ENCODE measurements at places on chromosomes 2 and 18.

GRCh38 chr2:124209441-124209840 lies 184.4 kb downstream of the CNTNAP5 start:
- no peak for DNase-seq

- DNase-seq = no peak
Observed at GRCh38 chr2:128196471-128196931, 105.5 kb downstream of the UGGT1 start.

DNA sequence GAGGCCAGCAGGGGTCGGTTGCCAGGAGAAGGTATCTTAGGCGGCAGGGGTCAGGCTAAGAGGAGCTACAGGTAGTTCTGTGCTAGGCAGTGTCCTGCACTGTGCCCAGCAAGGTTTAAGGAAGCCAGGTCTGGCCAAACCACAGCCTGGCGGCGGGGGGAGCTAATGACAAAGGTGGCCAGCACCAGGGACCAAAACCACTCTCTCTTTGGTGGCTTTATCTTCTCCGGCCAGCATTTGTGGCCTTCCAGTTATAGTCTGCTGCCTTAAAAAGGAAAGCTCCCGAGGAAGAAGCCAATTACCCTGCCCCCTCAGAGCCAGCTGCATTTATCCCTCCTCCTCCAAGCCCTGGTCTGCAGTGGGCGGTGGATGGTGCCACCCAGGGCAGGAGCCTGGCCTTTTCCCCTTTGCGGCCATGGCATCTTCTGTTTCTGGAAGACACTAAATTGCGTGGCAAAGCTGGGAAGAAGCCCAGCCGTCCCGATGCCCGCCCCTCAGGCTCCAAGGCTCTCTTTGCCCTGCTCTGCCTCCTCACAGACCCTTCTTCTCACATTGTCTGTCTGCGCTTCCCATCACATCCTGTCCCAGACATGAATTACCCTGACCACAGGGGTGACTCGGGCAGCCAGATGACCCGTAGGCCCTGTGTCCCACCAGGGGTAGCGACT lies 94.6 kb downstream of the EN1 start:
- no peak for DNase-seq

DNA sequence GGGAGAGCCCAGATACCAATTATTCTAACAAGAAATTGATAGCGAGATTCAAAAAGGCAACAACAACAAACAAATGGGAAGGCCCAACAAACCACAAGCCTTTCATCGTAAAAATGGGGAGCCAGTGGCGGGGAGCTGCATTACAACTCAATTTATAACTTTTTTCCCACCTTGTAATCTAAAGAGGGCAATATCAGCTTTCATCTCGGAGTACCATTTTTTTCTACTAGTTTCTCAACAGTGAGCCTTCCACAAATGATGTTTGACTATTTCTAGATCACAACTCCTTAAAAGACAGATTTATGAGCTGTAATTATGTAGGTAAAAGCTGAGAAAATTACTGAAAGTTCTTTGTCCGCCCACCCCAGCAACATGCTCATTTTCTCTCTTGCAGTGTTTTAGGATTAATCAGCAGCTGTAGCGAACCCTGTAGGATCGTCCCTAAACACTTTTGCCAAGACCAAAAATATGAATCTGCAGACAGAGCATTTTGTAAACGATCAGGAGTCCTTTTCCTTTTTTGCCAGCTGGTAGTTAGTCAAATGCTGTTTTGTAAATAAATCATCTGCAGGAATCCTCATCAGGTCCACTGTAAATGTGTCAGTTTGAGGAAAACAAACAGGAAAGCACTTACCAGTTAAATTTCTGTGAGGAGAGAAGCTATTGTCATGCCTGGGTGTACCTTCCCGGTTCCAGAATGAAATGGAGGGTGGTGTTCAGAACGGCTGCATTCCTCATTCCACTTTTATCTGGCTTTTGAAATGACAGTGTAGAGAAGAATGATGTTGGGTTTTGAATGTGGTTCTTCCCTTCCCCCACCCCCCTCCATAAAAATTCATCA lies 53.2 kb downstream of the EEF1B2 start:
- DNase-seq = no peak

- DNase-seq = no peak
Observed at GRCh38 chr2:191738667-191739066, 60.7 kb downstream of the NABP1 start.

DNA sequence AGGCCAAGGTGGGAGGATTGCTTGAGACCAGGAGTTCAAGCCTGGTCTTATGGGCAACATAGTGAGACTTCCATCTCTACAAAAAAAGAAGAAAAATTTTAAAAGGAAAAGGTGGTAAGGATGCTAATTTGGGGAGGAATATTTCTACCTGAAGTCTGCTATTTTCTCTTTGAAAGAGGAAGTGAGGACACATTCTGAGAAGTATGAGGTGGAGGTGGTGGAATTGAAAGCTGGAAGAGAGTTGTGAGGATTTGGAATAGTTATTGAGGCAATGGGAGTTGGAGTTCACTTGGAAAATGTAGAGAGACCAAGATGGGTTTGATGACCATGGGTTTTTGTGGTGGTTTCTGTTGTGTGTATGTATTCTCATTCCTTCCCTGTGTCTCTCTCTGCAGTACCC lies 29.3 kb downstream of the EML4 start:
- no peak for DNase-seq

DNA sequence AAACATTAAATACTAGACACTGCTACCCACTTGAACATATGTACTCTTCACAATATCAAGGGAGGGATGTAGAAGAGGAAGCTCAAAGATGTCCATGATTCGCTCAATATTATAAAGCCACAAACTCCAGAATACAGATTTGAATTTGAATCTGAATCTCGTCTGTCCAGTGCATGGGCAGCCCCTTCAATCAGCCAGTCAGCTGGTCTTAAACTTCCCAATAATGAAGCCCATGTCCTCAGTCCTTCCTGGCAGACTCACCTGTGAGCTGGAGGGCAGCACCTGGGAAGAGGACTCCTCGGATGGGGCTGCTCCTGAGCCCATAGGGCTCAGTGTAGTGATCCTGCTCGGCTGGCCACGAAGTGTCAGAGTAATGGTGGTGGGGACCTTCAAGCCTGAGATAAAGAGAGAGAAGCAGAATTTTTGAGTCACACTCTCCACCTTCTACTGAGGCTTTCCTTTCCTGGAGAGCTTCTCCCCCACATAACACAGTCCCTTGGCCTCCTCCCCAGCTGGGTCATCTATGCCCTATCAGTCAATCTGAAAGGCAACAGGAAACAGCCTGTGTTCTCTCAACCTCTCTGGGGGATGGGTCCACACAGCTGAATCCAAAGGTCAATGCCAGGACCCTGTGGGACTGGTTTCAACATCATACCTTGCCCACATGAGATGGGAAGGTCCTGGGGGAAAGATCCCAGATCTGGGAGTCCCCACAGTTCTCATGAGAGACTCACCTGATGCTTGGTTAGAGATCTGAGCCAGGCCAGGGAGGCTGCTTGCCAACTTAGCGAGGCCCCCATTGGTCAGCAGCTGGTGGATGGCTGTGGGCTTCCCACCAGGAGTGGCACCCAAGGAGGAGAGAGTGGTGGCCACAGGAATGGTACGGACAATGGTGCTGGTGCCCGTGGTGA lies 36.5 kb downstream of the KANSL3 start:
- DNase-seq = no peak

- no peak for DNase-seq
Observed at GRCh38 chr2:129606496-129607270, 372.8 kb upstream of the RAB6C start.

DNA sequence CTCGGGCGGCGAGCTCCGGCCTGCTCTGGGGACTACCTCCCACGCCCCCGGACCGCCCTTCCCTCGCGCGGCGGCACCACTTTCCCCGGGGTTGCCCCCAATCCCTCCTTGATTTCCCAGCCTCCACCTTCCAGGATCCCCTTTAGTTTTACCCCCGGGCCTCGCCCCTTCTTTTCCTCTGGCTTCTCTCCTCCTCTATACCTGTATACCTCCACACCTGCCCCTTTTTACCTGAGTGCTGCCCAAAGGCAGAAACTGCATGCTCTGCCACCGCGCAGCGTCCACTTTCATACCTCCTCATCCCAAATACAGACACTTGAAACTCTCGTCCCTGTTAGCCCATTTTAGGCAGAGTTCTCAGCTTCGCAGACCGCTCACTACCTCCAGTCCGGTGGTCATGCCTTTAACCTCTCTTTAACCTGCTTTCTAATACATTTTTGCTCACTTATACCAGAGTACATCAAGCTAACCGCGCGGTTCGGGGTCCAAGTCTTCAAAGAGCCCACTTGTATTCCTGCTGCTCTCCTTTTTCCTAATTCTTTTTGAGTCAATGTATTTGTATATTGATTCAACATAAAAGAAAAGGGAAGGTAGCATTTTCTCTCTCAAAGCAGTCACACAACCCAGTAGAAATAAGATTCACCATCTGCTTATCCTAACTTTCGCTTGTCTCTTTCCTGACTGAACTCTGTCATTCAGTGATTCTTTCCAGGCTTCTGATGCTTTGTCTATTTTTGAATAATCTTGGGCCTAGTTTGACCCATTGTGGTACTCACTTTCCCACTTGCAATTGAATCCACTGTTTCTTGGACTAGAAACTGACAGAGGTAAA lies 901 bp downstream of the SPOPL start:
- no peak for DNase-seq

- no peak for DNase-seq
Observed at GRCh38 chr2:231565887-231566594, 26.6 kb upstream of the TEX44 start.

- DNase-seq = no peak
Observed at GRCh38 chr2:46942143-46942526, 26.5 kb upstream of the MCFD2 start.

DNA sequence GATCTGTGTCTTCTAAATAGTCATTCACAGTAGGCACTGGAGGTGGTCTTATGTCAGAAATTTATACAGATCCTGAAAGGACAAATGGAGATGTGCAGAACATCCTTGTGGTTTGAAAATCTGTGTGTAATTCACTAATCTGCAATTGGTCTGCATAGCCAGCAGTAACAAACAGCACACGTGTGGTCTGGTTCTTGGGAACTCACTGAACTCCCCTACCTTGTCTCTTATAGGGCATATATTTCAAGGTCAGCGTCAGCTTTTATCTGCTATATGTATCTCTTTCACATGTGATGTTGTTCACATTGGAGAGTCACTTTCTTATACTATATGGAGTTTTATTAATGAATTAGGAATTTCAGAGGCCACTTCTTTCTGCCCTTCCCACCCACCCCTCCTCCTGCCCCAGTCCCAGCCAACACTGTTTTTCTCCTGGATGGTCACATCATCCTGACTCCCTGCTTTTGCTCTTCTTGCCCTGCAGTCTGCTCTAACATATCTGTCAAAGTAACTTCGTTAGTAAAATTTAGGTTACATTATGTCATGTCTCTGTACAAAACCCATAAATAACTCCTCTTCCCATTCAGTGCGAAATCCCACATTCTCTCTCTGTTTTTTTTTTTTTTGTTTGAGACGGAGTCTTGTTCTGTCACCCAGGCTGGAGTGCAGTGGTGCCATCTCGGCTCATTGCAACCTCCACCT lies 35.4 kb upstream of the CABYR start:
- no peak for DNase-seq

DNA sequence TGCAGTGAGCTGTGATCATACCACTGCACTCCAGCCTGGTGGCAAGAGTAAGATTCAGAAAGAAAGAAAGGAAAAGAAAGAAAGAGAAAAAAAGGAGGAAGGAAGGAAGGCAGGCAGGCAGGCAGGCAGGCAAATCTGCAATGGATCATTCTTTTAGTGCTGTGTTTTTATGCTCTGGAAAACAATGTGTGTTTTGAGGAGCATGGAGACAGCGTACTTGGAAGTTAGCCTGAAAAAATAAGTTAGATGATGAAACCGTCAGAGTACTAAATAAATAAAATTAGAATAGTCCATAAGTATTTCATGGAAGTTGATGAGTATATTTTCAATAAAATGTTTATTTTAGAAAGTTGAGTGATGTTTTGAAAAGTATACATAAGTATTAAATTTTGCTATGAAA lies 366.4 kb upstream of the CDH20 start:
- DNase-seq = no peak

GRCh38 chr2:12045864-12046291 lies 299.4 kb downstream of the LPIN1 start:
- no peak for DNase-seq
